ENCODE measurements at places on chromosomes 4 and X. TPM values are rescaled to one million over a fixed set of nuclear protein-coding genes. Genes with fewer than 3 reads are reported as not detected.

DNA sequence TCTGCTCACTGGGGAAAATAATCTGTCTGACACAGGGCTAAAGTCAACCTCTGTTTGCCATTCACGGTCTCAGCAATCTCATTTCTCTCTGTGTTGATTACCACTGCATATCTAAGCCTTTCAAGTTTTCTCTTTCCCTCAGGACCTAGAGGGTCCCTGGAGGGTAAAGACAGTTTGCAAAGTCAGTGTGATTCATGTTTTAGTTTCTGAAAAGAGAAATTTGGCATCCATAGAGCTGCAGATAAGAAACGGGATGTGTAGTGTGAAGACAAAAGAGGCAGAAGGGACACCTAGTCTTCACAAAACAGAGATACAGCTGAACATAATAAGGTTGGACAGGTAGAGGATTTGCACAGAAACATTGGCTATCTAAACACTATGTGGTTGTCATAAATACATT, 34.5 kb upstream of the KDR start:
- no peak for DNase-seq

RPA4 gene
- total RNA-seq = 0.47 TPM

FREM3 gene
- total RNA-seq = 0.07 TPM

GRCh38 chrX:155148724-155149537, 67.3 kb upstream of the VBP1 start:
- DNase-seq = peak; percentile 65

DNA sequence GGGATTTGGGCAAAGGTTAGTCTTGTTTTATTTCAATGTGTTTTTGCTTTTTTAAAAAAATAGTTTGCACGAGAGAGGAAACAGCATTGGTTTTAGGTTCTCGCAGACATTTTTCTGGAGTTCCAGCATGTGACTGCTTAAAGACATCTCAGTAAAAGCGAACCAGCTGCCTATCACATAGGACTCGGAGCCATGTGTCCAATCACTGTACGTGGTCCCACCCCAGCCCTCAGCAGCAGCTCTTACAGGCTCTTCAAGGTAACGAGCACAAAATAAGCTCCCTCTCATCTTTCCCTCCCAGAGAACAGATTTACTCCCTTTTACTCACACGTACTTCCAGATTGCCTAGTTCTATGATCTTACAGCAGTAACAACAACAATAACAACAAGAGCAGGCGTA, 68.7 kb downstream of the MCF2 start:
- DNase-seq = no peak

- peak; percentile 41 for DNase-seq
Measured at GRCh38 chrX:154368630-154369448, 5.6 kb downstream of the FLNA start.

DNA sequence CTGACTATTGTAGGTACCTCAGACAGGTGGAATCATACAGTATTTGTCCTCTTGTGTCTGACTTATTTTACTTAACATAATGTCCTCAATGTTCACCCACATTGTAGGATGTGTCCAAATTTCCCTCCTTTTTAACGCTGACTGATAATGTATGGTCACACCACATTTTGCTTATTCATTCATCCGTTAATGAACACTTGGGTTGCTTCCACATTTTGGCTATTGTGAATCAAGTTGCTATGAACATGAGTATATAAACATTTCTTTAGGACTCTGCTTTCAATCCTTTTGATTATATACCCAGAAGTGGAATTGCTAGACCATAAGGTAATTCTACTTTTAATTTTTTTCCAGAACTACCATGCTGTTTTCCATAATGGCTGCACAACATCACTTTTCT, 87.0 kb upstream of the NDP start:
- no peak for DNase-seq

FRG2 gene
- not detected for total RNA-seq

DNA sequence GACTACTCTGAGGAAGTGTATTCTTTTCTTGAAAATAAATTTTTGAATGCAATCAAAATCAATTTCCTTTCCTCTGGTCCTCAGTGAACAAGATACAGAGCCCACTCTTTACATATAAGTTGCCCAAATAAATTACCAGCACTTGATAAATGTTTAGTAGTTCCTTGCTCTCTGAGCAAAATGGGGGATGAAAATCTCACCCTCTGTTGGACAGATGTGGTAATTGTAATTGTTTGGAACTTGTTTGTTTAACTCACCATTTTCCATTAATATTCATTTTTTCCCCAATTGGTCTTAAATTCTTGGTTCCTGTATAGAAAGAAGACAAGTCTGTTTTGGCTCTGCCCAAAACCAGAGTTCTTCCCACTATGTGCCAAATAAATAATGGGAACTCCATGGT, 146.3 kb downstream of the LDB2 start:
- peak; percentile 17 for DNase-seq

- no peak for DNase-seq
Measured at GRCh38 chr4:39103291-39103690, 41.3 kb downstream of the KLHL5 start.

TMEM31 gene
- total RNA-seq = not detected

- no peak for DNase-seq
Measured at GRCh38 chr4:57303012-57303751, 193.0 kb upstream of the IGFBP7 start.

DNA sequence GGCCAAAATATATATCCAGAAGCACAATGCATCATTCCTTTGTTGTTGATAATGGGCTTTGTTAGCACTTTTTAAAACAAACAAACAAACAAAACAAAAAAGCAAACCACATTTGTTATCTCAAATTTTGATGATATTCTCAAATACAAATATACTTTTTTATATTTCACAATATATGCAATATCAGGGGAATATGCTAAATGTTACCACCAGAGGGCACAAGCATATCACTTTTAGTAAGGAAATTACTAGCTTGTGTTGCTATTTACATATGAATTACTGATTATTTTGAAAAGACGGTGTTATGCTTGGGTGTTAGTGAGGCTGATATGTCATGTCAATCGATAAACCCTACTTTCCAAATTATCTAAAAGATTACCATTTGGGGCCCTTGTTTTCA, 29.1 kb downstream of the RIPPLY1 start:
- peak; percentile 38 for DNase-seq

DNA sequence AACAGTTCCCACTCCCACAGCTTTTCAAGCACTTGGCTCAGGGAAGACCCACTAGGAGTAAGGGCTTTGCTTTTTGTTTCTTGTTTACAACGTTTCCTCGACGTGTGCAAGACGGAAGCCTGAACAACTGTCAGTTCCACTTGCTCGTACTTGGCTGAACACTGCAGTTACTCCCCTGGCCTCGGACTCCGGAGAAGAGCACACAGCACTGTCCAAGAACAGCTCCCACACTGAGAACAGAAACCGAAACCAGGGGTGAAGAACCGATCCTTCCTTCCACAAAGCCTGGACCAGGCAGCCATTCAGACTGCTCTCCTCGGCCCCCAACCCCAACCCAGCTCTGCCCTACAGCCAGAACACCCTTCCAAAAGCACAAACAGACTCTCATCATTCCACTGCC, 25.5 kb downstream of the IRF2 start:
- DNase-seq = no peak

DNA sequence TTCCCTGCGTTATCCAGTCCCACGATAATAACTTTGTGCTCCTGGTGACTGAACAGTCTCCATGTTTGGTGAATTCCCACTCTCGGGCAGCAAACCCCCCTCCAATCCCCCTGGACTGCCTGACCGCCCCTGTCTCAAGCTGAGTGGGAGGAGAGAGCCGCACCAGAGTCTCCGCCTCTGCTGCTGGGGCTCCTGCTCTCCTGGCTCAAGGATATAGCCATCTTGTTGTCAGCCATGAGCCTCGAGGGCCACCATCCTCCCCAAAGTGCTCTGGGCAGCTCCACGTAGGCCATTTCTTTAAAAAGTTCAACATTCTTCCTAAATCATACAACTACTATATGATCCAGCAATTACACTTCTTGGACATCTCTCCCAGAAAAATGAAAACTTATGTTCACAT, 49.3 kb upstream of the PGRMC1 start:
- DNase-seq = no peak

LEF1 gene
- 0.73 TPM for total RNA-seq

- no peak for DNase-seq
Measured at GRCh38 chrX:8913655-8914409, 112.6 kb upstream of the FAM9A start.

DNA sequence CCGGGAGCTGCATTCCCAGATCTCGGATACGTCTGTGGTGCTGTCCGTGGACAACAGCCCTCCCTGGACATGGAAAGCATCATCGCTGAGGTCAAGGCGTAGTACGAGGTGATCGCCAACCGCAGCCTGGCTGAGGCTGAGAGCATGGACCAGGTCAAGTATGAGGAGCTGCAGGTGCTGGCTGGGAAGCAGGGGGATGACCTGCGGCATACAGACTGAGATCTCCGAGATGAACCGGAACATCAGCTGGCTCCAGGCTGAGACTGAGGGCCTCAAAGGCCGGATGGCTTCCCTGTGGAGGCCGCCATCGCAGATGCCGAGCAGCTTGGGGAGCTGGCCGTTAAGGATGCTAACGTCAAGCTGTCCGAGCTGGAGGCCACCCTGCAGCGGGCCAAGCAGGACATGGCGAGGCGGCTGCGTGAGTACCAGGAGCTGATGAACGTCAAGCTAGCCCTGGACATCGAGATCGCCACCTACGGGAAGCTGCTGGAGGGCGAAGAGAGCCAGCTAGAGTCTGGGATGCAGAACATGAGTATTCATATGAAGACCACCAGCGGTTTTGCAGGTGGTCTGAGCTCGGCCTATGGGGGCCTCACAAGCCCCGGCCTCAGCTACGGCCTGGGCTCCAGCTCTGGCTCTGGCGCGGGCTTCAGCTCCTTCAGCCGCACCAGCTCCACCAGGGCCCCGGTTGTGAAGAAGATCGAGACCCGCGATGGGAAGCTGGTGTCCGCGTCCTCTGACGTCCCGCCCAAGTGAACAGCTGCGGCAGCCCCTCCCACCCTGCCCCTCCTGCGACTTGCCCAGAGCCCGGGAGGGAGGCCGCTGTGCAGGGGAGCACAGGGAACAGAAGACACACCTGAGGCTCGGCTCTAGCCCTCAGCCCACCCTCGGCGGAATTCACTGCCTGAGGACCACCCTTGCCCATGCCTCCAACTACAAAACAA, 29.4 kb upstream of the GABRA3 start:
- DNase-seq = peak; percentile 8

GRCh38 chr4:146095091-146095690, 80.3 kb upstream of the LSM6 start:
- DNase-seq = peak; percentile 88

- no peak for DNase-seq
Measured at GRCh38 chrX:15399962-15400391, 15.8 kb upstream of the VEGFD start.

DNA sequence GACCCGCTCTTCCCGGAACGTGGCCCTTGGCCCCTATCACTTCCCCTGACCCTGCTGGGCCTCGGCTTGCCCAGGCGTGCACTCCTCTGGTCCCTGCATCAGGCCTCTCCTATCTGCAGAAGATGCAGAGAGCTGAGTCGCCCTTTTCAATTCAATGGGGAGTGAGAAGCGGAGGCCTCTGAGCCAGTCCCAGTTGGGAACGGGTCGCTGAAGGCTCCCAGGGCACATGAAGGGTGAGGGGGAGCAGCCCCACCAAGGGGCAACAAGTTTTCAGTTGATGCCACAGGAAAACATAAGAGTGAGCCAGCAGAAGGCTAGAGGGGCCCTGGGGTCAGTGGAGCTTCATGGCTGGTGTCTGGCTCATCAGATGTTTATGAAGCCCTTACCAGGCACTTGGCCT, 17.1 kb downstream of the PSAPL1 start:
- no peak for DNase-seq

DNA sequence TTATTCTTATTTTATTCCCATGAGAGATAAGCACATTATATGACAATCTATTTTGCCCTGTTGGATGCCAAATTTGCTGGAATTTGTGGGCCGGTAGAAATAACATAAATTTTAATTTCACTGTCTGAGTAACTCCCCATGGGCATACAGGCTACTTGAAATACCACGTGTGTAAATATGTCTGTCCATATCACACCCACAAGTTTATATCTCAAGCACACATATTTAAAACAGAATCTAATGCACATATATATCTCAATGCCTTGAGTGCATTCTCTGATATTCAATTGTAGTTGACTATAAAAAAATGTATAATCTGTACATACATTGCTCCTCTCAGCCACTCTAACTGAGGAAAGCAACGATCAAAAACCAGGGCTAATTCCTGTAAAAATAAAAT, 51.2 kb downstream of the PPARGC1A start:
- no peak for DNase-seq

PDK3 gene
- 51.2 TPM for total RNA-seq

UGT2A1 gene
- not detected for total RNA-seq

GRCh38 chrX:45351478-45351877, 150.8 kb upstream of the DIPK2B start:
- no peak for DNase-seq

GRCh38 chr4:158538911-158539310, 17.2 kb downstream of the RXFP1 start:
- no peak for DNase-seq

DNA sequence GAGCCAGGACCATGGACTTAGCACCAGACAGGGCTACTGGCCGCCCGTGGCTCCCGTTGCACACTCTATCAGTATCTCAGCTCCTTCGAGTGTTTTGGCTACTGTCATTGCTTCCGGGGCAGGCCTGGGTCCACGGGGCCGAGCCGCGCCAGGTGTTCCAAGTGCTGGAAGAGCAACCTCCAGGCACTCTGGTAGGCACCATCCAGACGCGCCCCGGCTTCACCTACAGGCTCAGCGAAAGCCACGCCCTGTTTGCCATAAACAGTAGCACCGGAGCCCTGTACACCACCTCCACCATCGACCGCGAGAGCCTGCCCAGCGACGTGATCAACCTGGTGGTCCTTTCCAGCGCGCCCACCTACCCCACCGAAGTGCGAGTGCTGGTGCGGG, 1.6 kb downstream of the FAT4 start:
- DNase-seq = peak; percentile 59

GRCh38 chr4:123356921-123357320, 39.7 kb upstream of the SPRY1 start:
- DNase-seq = no peak

DNA sequence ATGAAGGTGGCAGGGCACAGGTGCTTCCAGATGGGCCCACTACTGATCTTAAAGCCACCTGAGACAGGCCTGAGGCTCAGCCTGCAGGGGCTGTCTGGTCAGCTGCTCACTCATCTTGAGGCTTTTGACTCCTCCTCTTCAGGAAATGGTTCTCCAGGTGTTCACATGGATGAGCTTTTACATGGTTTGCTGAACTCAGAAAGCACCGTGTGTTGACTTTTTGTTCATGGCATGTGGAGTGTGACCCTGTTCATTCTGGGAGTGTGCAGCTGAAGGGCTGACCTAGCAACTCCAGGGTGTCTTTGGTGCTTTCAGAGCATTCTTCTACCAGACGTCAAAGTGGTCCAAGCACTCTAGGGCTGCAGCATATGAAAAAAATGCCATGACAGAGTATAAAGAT, 111.1 kb downstream of the CCNG2 start:
- DNase-seq = no peak

- no peak for DNase-seq
Measured at GRCh38 chr4:47167081-47168035, 136.0 kb downstream of the GABRB1 start.

ZCCHC18 gene
- total RNA-seq = 4.4 TPM

Measured in GM23338 (cell line).